ENCODE measurements at places on chromosomes 1 and 21. TPM values are rescaled to one million over a fixed set of nuclear protein-coding genes. Genes with fewer than 3 reads are reported as not detected.

The RPS6KA1 gene
- total RNA-seq = 109 TPM

GRCh38 chr1:237287876-237288521 is 246.0 kb downstream of the RYR2 start:
- H3K36me3 ChIP-seq = no peaks in the 10 kb centered on the region
- no peaks in the 10 kb centered on the region for H3K4me1 ChIP-seq
- H3K4me3 ChIP-seq = no peak overlapping the region
- H3K27me3 ChIP-seq = peaks cover 8% of the 10 kb centered on the region

- H3K4me3 ChIP-seq = no peak overlapping the region
- H3K27me3 ChIP-seq = peaks cover 1% of the 10 kb centered on the region
- H3K36me3 ChIP-seq = no peaks in the 10 kb centered on the region
- DNase-seq = no peak
Observed at GRCh38 chr1:4771721-4772120, 117.3 kb downstream of the AJAP1 start.

The GJA4 gene
- total RNA-seq = not detected

- H3K36me3 ChIP-seq = peaks cover 6% of the 10 kb centered on the region
- peaks cover 3% of the 10 kb centered on the region for H3K4me1 ChIP-seq
- H3K27ac ChIP-seq = no peak overlapping the region
- no peak for DNase-seq
- H3K27me3 ChIP-seq = no peaks in the 10 kb centered on the region
- H3K4me3 ChIP-seq = no peak overlapping the region
Observed at GRCh38 chr1:235416662-235417049, 49.4 kb downstream of the TBCE start.

- H3K27ac ChIP-seq = no peak overlapping the region
- H3K27me3 ChIP-seq = no peaks in the 10 kb centered on the region
- H3K36me3 ChIP-seq = peaks cover 55% of the 10 kb centered on the region
- H3K4me3 ChIP-seq = no peak overlapping the region
- H3K4me1 ChIP-seq = peaks cover 2% of the 10 kb centered on the region
Observed at GRCh38 chr1:11072216-11072917, 12.5 kb upstream of the SRM start.

The AMY1B gene
- not detected for total RNA-seq

DNA sequence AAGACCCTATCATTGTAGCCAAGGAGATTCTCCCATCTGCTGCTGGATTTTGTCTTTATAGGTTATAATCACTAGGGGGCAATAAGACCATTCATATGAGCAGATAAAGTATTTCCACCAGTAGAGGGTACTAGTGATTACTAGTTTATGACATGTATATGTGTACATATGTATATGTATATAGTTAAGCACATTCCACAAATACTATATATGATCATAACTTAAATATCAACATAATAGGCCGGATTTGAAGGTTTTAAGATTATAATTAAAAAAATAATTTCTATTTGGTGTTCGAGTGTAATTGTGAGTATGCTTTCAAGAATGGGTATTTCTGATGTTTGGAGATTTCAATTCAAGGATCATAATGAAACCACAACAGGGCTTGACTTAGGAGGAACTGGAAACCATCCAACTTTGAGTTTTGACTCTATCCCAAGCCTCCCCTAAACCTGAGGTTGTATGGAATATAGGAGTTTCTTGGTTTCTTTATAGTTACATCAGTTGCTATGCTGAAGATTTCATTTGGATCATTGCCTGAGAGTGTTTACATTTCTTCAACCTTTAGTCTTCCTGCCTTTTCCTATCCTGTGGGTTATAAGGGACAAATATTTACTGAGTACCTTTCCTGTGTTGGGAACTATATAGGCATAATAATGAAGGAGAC is 16.9 kb downstream of the TCEANC2 start:
- H3K4me3 ChIP-seq = no peak overlapping the region

The SMYD3 gene
- 20.2 TPM for total RNA-seq

GRCh38 chr1:248924696-248925532 is 18.9 kb downstream of the PGBD2 start:
- peak overlapping the region; percentile 59 for H3K27ac ChIP-seq
- no peaks in the 10 kb centered on the region for H3K27me3 ChIP-seq
- H3K4me1 ChIP-seq = peaks cover 22% of the 10 kb centered on the region
- H3K36me3 ChIP-seq = no peaks in the 10 kb centered on the region
- DNase-seq = peak; percentile 75

The COL11A1 gene
- not detected for total RNA-seq

The AJAP1 gene
- total RNA-seq = not detected

The BRDT gene
- not detected for total RNA-seq

- no peaks in the 10 kb centered on the region for H3K27me3 ChIP-seq
- no peaks in the 10 kb centered on the region for H3K36me3 ChIP-seq
- H3K27ac ChIP-seq = no peak overlapping the region
- no peak for DNase-seq
- H3K4me1 ChIP-seq = peaks cover 12% of the 10 kb centered on the region
Observed at GRCh38 chr1:234833646-234834045, 223.7 kb upstream of the IRF2BP2 start.

DNA sequence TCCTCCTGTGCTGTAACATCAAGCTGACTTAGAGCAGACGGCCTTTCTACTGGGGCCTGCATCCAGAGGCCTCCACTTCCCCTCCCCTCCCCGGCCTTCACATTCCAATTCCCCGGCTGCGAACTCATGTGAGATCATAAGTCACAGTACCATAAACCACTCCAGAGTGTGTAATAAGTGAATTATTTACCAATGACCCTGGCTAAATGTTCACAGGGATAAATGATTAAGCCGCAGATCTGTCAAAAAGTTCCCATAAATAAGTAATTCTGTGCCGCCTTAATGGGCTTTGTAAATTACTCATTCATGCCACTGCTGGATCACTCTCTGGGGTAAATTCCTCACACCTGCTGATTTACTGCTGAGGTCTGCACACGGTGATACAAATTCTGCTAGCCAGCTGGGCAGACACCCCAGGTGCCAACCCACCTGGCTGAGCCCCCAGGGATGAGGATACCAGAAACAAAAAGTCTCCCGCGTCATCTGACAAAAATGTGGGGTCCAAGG is 27.4 kb upstream of the KIRREL1 start:
- no peak overlapping the region for H3K27ac ChIP-seq
- DNase-seq = no peak
- no peaks in the 10 kb centered on the region for H3K36me3 ChIP-seq
- peaks cover 5% of the 10 kb centered on the region for H3K4me1 ChIP-seq
- no peak overlapping the region for H3K4me3 ChIP-seq

DNA sequence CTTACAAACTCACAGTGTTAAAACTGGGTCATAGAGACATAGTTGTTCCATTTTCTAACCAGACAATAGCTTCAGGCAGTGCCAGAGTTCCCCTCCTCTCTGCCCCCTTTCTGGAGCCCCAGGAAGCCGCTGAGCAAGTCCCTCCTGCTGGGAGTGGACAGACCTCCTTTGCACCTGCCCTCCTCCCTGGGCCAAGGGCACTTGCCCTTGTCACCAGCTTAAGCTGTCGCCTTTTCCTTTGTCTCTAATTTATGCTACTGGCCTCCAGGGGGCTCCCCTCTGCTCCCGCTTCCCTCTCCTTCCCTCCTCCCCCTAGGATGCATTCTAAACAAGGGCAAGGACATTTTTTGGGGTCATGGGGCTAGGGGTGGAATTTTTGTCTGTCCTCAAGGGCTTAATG is 182.4 kb downstream of the MIS18A start:
- DNase-seq = peak; percentile 16
- no peaks in the 10 kb centered on the region for H3K4me1 ChIP-seq
- no peaks in the 10 kb centered on the region for H3K36me3 ChIP-seq

The HES4 gene
- 2.0 TPM for total RNA-seq

DNA sequence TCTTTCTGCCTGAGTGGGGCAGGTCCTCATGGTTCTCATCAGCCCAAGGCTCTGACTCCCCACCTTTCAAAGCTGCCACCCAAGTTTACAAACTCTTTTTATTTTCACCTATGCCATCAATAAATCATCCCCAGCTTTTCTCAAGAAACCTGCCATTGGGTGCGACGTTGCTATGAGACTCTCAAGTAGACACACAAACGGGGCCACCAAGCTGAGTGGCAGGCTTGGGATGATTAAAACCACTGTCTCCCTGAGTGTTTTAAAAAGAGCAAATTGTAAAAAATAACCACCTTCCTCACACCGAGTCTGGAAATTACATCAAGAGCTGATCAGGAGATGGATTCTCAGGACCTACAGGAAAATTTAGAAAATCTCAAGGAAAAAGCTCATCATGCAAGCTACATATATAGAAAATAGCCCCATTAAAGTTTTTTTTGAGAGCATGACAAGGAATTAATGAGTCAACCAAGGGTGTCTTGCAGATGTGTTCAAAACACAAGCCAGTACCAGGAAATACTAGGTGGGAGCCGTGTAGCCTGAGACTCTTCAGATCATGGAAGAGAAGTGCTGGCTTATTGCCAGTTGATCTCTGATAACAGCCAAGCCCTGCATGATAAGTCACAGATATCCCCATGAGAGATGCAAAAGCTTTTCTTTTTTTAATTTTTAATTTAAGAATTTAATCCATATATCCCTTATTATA is 158.4 kb upstream of the BACE2 start:
- H3K4me3 ChIP-seq = no peak overlapping the region
- no peaks in the 10 kb centered on the region for H3K4me1 ChIP-seq
- no peak for DNase-seq
- no peak overlapping the region for H3K27ac ChIP-seq

The DDR2 gene
- total RNA-seq = 0.36 TPM

GRCh38 chr1:36108314-36108713 is 16.7 kb downstream of the COL8A2 start:
- peaks cover 17% of the 10 kb centered on the region for H3K4me1 ChIP-seq
- no peak overlapping the region for H3K4me3 ChIP-seq
- H3K27me3 ChIP-seq = no peaks in the 10 kb centered on the region
- no peak for DNase-seq
